ENCODE measurements at places on chromosomes 3 and 15.

- DNase-seq: no peak
Measured at GRCh38 chr15:67158367-67158766, 93.0 kb downstream of the SMAD3 start.

- peak; percentile 6 for DNase-seq
Measured at GRCh38 chr3:48232734-48233133, 8.2 kb upstream of the ZNF589 start.

- no peak for DNase-seq
Measured at GRCh38 chr3:141610939-141611338, 124.1 kb downstream of the RASA2 start.

DNA sequence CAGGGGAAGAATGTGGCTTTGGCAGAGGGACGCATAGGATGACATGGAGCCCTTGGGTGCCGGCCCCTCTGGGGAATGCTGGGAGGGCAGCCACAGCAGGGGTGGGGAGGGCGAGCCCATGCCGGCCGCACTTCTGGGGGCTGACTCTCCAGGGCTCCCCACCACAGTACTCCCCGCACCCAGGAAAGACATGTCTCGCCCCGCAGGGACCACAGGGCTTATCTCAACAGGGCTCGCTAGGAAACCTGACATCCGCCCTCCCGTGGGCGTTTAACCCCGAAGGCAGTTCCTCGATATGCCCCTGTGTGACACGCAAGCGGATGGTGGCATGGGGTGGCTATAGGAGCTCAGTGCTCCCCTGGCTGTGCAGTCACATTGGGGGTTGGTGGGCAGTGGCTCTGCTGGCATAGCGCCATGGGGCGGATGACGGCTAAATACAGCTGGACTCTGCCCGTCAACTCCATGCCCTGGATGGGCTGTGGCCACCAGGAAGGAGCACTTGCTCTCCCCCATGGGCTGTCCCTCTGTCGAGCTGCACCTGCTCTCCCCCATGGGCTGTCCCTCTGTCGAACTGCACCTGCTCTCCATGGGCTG lies 141.4 kb downstream of the ADAMTS17 start:
- no peak for DNase-seq

DNA sequence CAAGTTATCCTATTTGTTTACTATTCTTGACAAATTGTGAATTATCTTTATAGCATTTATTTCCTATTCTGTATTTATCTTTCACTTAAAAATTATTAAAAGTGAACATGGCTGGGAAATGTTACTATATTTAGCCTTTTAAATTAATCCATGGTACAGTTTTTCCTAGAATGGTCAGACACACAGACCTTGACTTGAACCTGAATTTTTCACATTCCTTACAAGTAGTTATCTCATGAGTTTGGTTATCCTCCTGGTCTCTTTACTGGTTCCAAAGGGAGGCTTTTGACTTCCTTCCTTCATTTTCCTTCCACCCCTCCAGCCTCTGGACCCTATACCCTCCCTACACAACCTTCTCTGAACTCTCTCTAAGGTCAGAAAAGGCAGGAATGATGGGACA lies 280.6 kb downstream of the SATB1 start:
- DNase-seq: no peak

- no peak for DNase-seq
Measured at GRCh38 chr3:139129892-139130291, 85.2 kb upstream of the PRR23C start.

DNA sequence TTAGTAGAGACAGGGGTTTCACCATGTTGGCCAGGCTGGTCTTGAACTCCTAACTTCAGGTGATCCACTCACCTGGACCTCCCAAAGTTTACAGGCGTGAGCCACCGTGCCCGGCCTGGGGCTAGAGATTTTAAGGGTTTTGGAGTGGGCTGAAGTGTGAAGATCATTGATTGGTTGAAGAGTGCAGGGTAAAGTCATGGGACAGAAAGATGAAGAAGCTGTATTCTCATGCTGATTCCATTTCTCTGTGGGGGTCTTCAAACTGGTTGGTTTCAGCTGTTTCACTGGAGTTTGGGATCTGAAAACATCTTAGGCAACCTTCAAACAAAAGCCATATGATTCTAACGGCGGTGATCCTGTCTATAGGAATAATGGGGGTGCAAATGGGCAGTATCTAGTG lies 52.1 kb downstream of the GATM start:
- DNase-seq: no peak

GRCh38 chr15:62334536-62334935 lies 169.5 kb upstream of the C2CD4B start:
- no peak for DNase-seq

DNA sequence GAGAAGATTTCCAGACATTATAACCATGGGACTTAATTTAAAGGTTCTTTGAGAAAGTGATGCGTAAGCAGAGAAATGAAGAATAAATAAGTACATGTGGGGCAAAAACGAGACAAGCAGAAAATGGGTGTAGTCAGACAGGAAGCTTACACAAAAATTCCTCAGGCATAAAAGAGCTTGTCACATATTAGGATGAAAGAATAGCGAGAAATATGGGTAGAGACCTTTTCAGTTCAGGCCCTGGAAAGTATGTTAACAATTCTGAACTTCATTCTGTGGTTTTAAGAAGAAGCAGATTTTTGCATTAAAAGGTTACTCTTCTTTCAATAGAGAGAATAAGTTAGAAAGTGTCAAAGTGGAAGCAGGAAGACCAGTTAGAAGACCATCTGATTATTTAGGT lies 352.4 kb downstream of the ROBO1 start:
- no peak for DNase-seq

DNA sequence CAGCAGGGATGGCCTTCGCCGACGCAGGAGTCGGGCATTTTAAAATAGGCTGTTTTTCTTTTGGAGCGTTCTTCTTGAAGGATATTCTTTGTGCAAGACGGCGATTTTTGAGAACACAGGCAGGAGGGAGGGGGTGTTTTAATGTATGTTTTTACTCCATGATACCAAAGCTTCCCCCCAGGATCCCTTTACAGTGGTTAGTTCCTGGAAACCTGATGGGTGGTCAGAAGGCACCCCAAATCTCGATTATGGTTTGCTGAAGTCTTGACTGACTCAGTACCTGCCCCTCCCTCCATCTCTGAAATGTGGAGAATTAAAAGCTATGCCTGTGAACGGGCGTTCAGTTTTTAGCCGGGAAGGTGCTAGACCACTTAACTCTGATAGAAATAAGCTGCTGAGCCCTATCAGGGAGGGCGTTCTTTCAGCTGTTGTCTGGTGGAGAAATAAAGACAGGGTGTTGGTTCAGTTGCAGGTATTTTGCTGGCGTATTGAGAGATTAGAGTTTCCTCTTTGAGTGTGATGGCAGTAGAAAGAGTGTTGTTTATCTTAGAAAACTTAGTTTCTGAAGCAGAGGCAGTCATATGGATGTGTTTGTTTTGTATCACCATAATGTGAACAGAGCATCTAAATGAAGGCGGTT lies 3.4 kb downstream of the IGF1R start:
- DNase-seq: no peak

- no peak for DNase-seq
Measured at GRCh38 chr15:54280726-54281125, 302.5 kb downstream of the UNC13C start.

DNA sequence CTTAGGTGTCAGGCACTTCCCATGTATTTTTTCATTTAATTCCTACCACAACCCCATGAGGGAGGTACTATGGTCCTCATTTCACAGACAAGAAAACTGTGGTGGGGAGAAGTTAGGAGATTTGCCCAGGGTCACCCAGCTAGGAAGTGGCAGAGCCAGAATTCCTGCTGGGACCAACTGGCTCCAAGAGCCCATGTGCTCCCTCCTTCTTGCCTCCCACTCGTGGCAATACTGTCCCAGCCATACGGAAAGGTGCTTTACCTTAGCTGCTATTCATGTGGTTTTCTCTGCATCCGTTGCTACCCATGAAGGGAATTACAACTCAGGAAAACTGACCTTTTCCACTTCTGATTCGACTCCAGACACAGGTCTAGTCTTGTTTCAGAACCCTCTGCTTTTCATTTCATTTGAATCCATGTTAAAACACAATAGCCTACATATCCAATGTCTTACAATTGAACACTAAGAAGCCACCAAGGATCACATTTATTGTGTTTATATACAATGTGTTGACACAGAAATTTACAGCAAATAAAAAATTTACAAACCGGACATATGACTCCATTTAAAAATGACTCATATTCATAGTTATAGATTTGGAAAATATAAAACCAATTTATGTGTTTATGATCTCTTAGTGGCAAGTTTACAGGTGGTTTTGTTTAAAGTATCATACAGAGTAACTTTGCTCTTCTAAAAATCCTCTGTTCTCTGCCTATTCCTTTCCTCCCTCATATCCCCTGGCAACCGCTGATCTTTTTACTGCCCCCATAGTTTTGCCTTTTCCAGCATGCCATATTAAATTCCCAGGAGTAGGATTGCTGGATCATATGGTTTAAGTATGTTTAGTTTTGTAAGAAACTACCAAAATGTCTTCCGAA lies 58.8 kb downstream of the BTD start:
- DNase-seq: no peak

DNA sequence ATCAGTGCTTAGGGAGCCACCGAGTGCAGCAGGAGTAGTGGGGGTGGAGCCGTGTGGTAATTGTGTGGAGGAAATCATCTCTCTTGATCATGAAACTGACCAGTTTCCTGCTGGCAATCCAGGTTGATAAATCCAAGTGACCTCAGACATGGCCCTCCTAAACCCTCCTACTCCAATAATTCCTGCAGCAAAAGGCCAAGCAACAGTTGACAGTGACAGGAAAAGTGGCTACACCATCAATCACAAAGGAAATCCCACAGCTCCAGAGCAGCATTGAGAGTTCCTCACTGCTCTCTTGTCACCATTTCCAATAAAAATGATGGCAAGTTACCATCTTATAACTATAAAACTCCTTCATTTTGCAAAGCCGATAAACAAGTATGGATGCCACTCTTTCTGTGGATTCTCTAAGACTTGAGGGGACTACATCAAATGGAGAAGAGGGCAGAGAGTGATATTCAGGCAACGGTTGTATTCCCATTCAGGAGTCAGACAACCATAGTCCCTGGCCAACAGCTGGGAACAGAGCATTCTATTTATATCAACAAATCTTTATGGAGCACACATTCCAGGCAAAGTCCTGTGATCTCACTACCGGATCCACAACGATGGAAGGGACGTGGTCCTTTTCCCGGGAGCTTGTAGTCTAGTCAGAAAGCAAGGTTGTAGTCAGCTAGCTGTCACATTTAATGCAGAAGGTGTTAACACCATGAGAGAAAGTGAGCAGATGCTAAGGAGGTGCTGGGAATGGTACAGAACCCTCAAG lies 312.5 kb upstream of the CTNNB1 start:
- DNase-seq: no peak

- no peak for DNase-seq
Measured at GRCh38 chr15:33013827-33014445, 180.6 kb downstream of the FMN1 start.

DNA sequence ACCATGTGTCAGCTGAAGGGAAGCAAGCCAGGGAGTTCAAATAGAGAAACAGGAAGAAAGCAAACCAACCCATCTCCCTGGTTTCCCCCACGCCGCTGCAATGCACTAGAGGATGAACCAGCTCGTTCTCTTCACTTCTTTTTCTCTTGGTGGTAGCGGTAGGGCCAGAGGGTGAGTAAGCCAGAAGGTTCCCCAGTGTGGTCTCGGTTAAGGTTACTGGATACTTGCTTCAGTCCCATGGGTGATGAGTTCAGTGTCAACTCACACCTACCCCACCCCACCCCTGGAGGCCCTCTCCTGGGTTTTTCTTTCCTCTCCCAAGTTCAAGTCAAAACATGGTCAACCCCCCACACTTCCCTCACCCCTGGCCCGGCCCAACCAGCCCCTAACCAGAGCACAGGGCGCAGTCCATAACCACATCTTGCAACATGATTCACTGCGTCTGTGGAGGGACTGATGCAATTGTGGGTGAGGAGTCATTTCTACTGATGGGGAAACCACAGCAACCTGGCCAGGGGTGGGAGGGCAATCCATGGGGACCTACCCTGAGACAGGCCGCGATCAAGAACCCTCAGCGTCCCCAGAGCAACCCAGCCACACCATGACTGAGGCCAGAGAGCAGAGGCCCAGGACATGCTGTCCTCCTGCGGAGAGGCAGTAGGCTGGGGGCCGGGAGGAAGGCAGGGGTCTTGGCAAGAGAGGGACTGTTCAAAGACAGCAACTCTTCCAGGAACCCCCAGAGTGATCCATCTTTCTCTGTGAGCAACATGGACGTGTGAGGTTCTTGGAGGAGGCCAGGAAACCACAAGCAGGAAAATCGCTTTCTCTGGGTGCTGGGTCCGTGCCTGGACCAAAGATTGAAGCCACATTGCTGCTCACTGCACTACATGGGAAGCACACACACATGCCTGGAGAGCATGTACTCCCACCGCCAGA lies 276.6 kb downstream of the UACA start:
- DNase-seq: no peak

- DNase-seq: no peak
Measured at GRCh38 chr3:138331143-138331894, 1.7 kb upstream of the NME9 start.

DNA sequence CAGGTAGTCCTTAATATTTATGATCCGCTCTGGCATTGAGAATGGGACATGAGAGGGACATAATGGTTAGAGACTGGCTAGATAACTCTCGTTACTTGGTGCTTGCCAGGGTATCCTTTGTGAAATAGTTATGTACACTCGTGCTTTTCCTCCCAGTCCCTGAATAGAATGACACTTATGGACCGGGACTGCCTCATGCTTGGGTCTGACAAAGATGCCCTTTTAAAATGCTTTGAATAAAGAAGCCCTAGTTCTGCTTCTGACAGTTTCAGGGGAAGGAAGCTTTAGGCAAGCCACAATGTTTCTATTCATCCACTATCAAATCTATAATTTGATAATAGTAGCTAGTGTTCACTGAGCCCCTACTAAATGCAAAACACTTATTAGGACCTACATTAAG lies 29.4 kb downstream of the POLR2M start:
- no peak for DNase-seq

DNA sequence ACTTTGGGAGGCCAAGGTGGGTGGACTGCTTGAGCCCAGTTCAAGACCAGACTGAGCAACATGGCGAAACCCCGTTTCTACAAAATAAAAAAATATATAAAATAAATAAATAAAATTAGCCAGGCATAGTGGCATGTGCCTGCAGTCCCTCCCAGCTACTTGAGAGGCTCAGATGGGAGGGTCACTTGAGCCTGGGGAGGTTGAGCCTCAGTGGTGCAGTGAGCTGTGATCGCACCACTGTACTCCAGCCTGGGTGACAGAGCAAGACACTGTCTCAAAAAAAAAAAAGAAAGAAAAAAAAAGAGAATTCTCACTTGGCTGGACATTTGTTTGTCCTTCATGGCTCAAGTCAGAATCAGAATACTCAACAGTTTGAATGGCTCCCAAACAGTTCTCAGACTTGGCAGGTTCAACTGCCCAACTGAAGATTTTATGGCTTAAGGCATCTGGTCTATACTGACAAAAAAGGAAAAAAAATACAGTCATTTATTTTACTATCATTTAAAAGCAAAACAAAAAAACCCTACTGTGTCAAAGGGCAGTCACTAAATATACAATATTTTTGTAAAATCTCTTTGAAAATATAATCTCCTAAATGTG lies 106.6 kb downstream of the FBXL22 start:
- no peak for DNase-seq

- DNase-seq: no peak
Measured at GRCh38 chr3:104648823-104649222, 717.9 kb upstream of the ALCAM start.

GRCh38 chr3:4601892-4602291 lies 108.7 kb downstream of the ITPR1 start:
- no peak for DNase-seq
